ENCODE measurements at places on chromosomes 16 and 17.
A peak's percentile ranks its signal among the peaks of the same experiment; 100 is the strongest.

- no peak for DNase-seq
Observed at GRCh38 chr16:53091466-53092211, 36.8 kb downstream of the CHD9 start.

- DNase-seq, result no peak
Observed at GRCh38 chr17:4425398-4425797, 8.3 kb upstream of the SPNS3 start.

DNA sequence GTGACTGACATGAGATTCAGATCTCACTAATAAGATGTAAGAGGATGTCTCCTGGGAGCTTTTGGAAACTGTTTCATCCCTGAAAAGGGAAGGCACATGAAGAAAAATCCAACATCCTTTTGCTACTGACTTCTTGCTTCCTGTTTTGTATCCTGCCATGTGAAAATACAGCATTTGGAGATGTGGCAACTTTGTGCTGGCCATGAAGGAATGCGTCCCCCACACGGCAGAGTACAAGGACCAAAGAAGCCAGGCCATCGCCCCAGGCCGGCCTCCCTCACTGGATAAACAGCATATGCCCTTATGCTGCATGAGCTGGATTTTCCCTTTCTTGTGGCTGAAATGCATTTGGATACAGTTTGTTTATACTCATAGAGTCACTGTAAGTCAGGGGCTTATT lies 5.5 kb upstream of the HASPIN start:
- DNase-seq, result no peak

GRCh38 chr16:87161822-87162676 lies 155.1 kb downstream of the C16orf95 start:
- no peak for DNase-seq

DNA sequence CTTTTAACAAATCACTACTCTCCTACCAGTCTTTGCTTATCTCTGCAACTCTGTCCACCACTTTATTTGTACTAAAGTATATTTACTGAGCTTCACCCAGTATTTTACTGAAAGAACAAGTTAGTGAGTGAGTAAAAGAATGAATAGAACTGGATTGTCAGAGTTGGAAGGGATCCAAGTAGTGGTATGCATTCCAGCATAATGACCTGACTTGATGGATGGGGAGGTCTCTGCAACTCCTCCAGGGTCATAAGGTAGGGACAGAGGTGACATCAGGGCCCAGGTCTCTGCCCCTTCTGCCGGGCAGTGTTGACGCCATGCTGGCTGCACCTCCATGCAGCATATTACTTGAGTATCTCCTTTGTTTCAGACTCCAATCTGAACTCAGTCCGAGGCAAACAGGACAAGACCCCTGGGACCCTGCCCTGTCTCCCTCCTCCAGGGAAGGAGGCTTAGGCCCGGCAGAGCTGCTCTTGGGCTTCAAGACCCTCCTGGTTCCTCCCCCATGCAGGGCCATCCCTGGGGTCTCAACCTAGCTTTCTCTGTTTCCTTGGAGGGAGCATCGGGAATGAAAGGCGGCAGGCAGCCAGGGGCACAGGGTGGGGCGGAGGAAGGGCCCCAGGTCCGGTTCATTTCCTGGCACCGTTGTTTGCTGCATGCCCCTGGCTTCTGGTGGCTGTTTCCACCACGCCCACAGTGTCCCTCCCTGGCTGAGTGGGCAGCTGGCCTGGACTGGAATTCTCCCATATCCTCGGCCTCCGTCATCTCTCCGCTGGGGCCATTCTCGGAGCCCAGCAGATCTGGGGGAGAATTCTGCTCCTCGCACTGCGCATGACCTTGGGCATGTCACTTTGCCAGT lies 12.4 kb upstream of the ITGA3 start:
- DNase-seq, result no peak

GRCh38 chr16:54944002-54944401 lies 13.3 kb downstream of the IRX5 start:
- DNase-seq, result no peak

- no peak for DNase-seq
Observed at GRCh38 chr17:75864448-75864871, 9.3 kb upstream of the WBP2 start.

DNA sequence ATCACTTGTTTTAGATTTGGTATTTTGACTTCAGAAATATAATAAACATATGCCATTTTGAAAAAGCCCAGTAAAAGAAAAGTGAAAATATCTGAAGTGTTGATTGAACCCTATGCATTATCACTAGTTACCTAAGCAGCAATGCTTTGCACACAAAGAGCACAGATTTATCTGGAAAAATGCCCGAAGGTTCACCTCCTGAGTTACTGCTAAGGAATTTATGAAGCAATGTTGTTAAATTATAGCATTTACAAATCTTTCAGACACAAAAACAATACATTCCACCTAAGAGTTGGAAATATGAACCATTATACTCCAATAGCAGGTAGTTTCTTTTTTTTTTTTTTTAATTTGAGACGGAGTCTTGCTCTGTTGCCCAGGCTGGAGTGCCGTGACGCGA lies 38.9 kb upstream of the GHDC start:
- DNase-seq, result no peak

- DNase-seq, result peak; percentile 41
Observed at GRCh38 chr16:67244387-67245185, 2.7 kb downstream of the FHOD1 start.

DNA sequence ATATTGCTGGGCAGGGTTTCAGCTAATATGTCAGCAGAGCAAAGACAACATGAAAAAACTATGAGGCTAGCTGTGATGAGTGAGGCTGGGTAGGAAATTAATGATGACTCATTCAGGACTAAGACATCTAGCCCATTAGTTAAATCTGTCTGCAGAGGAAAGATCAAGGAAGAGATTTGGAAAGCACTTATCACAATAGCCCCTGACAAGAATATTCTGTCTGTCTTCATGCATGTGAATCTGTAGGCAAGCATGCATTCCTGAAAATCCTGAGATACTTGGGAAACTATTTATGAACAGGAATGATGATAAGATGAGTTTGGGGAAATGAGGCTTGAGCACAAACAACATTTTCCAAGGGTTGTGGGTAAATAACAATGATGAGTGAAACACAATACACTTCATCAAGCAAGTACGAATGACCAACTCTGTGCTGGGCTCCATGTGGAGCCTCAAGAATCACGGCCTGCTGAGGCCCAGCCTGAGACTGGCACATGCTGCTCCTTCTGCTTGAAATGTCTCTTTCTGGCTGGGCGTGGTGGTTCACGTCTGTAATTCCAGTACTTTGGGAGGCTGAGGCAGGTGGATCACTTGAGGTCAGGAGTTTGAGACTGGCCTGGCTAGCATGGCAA lies 96.5 kb upstream of the ASIC2 start:
- DNase-seq, result no peak

GRCh38 chr17:79802736-79803420 lies 6.0 kb upstream of the CBX8 start:
- no peak for DNase-seq

- no peak for DNase-seq
Observed at GRCh38 chr16:24973809-24974461, 41.2 kb downstream of the ARHGAP17 start.

DNA sequence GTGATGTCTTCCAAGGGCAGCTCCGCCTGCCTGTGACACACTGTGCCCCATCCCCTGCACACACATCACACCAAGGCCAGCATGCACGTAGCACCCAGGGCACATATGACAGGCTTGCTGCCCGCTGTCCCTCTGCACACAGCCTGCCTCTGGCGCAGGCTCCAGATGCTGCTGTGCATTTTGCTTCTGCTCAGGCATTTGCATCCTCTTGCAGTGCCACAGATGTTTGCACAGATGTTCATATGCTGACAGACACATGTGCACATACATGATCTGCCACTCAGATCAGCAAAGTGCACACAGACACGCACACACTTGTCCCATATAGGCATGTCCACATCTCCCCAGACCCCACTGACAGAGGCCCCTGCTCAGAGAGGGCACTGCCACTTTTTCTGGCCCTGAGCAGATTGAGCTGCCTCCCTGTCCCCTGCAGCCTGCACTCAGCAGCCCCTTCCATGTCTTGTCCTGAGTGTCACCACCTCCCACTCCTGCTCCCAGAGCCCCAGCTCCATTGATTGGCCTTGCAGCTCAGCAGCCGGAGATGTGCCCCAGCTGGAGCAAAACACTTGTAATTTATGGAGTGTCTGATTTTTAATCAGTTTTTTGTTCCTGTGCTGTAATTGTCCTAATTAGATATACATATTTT lies 115.1 kb upstream of the RPL38 start:
- DNase-seq, result no peak

DNA sequence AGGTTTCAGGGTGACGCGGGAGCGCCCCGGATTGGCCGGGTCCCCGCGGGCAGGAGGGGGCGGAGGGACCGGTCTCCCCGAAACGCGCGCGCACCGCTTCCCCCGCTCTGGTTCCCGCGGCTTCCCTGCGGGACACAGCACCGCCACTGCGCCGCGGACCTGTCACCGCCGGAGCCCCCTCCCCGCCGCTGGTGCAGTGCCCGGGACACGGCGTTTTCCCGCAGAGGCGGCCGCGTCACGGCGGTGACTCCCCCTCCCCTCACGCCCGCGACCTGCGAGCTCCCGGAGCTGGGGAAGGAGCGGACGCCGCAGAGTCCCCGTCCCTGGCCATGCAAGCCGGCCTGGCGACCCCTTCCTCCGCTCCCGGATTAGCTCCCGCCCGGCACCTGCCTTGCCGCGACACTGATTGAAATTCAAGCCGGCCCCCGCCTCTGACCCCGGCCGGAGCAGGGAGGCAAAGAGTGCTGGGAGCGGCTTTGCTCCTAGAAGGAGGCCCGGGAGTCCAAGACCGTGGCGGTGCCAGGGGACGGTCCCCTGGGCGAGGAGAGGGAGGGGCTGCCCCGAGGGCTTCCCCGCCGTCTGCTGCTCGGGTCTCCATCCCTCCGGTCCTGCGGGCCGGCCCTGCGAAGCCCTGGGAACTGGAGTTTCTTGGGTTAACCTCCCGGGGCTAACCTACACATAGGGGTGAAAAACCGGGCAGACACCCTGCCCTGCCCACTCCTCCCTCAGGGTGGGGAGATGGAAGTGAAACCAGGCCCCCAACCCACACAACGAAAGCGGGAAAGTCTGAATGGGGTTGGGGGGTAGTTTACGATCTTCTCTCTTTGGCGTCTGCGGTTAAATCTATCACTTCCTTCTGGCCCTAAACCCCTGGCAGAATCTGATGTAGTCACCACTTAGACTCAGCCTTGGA lies 1.0 kb downstream of the RHBDL3 start:
- DNase-seq, result no peak

DNA sequence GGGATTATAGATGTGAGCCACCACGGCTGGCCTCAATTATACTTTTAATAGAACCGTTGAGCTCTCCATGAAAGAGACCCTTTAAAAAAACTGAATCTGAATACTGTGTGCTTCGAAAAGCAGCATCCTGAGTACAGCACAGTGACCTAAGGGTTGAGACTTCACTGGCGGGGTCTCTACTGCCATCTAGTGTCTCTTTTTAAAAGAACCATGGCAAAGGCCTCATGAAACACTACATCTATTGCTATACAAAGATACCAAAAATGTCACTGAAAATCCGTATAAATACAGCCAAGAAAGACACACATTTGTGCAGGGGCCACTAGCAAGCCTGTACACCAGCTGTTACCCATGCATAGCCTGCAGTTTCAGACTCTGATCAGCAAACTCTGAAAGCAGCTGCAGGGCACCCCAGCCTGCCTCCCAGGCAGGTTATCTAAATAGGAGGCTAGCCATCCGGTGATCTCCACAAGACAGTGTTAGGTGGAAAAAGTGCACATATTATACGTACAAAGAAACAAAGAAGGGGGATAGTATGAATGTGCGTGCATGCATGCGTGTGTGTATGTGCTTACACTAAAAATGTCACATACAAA lies 35.3 kb downstream of the NPLOC4 start:
- DNase-seq, result peak; percentile 36

- peak; percentile 10 for DNase-seq
Observed at GRCh38 chr17:76791053-76791980, 53.4 kb downstream of the MFSD11 start.

DNA sequence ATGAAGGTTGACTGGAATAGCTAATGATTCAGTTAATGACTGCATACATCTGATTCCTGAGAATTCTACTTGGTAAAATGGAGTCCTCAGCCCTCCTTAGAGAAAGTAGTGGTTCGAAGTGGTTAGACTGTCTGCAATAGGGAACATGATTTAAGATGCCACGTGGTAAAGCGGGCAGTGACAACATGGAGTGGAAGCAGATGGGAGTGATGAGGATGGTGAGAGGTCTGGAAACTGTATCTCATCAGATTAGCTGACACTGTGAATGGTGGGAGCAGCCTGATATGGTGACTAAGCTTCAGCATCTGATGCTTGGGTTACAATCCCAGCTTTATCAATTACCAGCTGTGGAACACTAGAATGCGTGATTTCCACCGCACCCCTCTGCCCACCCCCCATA lies 8.4 kb downstream of the CDH11 start:
- DNase-seq, result no peak

DNA sequence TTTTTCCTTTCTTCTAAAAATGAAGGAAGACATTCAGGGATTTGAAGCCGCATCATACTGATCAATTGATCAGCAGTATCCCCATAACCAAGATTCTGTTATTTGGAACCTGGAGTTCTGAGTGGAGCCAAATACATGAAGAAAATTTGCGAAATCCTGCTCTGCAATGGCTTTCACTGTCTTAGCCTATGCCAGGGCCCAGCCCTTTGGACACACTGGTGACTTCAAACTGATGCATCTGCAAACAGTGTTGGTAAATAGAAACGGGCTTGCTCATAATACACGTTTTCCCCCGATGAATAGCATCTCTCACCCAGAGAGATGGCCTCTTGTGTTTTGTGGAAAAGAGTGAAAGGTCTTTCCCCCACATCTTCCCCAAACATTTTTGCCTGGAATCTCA lies 87.6 kb upstream of the TOX3 start:
- no peak for DNase-seq

DNA sequence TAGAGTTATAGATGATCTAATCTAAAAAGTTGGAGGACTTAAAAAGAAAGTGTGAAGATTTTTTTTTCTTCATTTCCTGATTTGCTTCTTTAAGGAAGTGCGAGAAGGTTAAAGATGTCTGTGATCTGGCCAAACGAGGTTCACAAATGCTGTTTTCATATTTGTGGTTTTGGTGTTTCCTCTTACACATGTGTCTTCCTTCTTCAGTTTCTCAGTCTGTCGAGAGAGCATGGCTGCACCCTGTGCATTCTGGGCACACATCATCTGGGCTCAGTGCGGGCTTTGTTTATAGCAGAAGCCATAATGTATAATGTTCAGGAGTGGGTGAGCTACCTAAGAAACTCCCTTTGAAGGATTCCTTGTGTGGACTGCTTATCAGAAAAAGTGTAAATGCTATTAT lies 260.4 kb upstream of the TBX2 start:
- peak; percentile 27 for DNase-seq

GRCh38 chr17:62688398-62689160 lies 61.1 kb downstream of the MRC2 start:
- no peak for DNase-seq

GRCh38 chr16:10647721-10648296 lies 46.9 kb downstream of the TEKT5 start:
- DNase-seq, result no peak
